ENCODE measurements at places on chromosomes 7 and 10. TPM values are rescaled to one million over a fixed set of nuclear protein-coding genes. Genes with fewer than 3 reads are reported as not detected.
A peak's percentile ranks its signal among the peaks of the same experiment; 100 is the strongest.

- DNase-seq: no peak
Observed at GRCh38 chr7:91564101-91564500, 299.9 kb downstream of the FZD1 start.

- peak; percentile 34 for DNase-seq
Observed at GRCh38 chr10:132363921-132364593, 32.1 kb downstream of the LRRC27 start.

GRCh38 chr7:157265051-157265450 is 71.8 kb upstream of the DNAJB6 start:
- DNase-seq: no peak

DNA sequence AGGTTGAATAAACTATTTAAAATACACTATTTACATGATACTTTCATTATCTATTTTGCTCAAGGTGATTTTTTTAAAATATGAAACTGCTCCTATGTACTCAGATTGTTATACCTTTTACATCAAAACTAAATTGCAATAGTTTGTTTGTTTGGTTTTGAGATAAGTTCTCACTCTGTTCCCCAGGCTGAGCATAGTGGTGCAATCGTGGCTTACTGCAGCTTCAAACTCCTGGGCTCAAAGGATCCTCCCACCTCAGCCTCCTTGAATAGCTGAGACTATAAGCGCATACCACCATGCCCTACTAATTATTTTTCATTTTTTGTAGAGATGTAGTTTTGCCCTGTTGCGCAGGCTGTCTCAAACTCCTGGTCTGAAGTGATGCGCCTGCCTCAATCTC is 12.7 kb downstream of the TAS2R60 start:
- DNase-seq: no peak

- DNase-seq: no peak
Observed at GRCh38 chr7:40402661-40403060, 267.9 kb downstream of the SUGCT start.

DNA sequence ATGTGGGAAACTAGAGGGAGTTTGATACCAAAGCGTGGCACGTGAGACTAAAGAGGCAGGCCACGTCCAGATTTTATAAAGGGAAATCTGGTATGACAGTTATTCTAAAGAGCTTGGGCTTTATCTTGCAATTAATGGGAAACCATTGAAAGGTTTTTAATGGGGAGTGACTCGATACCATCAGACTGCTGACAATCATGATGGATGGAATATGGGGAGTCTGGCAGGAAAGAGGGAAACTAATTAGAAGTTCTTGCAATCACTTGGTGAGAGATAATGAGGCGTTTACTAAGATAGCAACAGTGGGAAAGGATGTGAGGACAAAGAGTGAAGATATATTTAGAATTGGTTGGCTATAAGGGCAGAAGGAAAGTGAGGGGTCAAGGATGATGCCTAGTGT is 94.0 kb downstream of the MBL2 start:
- DNase-seq: no peak

DNA sequence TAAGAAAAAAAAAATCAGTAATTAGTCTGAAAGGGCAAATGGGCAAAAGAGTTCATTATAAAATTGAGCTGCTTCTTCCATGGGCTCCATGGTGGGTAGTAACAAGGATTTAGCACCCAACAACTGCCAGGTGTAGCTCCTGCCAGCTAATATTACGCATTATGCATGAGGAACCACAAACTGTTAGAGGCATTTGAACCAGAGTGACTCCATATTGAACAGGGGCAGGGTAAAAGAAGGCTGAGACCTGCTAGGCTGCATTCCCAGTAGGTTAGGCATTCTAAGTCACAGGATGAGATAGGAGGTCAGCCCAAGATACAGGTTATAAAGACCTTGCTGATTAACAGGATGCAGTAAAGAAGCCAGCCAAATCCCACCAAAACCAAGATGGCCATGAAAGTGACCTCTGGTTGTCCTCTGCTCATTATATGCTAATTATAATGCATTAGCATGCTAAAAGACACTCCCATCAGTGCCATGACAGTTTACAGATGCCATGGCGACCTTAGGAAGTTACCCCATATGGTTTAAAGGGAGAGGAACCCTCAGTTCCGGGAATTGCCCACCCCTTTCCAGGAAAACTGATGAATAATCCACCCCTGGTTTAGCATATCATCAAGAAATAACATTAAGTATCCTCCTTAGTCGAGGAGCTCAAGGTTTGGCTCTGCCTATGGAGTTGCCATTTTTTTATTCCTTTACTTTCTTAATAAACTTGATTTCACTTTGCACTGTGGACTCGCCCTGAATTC is 8.7 kb upstream of the PAPSS2 start:
- no peak for DNase-seq

DNA sequence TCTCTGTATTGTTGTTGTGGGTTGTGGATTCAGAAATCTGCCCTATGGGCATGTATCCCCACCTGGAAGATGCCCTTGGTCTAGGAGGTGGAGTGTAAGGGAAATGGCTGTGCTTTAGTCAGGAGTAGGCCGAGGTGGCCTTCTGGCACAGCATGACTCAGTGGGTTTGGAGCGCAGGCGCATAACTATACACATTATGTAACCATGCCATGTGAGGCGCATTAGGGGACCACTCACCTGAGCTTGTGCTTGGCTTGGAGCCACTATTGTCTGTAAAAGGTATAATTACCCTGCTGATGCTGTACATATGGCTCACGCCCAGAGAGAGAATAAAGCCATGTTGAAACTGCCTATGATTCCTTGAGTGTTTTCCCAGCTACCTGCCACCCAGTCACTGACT is 20.6 kb upstream of the ADAMTS14 start:
- peak; percentile 46 for DNase-seq

DNA sequence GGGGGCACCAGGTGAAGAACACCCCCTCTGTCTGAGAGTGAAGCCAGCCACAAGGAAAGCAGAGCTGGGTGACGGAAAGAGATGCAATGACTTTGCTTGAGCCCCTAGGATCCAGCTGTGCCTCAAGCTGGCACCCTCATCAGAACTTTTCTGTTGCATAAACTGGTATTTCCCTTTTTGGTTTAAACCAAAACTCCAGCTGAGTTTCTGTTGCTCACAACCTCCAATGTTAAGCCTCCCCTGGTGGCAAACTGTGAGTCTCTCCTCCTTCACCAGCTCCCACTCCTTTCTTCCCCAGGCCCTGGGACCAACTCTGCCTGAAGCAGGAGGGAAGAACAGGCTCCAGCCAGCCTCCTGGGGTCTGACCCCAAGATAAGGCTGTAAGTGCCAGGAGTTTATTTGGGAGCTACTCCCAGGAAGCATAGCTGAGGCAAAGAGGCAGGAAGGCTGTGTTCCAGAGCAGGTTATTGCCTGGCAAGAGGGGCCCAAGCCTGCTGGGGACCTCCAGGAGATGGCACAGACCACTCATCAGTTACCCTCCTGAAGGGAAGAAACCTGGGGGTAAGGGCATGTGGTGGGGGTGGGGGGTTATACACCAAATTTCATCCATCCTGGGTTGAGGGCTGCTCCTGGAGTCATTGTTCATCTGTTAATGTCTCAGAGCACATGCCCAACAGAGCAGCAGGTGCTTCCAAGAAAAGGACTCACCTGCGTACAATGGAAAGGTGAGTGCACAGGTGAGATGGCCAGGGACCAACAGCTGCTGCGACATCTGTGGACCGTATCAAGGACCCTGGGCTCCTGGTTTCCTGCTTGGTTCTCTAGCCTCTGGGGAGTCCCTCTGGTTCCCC is 73.3 kb upstream of the NANOS1 start:
- DNase-seq: no peak

DNA sequence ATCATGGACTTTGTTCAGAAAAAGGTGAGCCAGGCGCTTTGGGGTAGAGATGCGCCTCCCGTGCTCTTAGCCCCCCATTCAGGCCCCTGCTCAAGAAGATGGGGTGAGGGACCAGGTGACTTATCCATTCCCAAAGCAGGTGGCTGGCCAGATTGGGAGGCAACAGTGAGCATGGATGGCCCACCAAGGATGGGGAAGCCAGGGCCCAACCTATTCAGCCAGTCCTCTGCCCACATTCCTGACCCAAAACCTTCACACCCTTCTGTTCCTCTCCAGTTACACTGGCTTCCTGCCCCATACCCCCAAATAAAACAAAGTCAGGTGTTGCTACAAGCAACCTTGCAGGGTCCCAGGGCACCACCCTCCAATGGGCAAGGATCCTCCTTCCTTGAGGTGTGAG is 44.4 kb downstream of the TSPAN15 start:
- DNase-seq: no peak

DNA sequence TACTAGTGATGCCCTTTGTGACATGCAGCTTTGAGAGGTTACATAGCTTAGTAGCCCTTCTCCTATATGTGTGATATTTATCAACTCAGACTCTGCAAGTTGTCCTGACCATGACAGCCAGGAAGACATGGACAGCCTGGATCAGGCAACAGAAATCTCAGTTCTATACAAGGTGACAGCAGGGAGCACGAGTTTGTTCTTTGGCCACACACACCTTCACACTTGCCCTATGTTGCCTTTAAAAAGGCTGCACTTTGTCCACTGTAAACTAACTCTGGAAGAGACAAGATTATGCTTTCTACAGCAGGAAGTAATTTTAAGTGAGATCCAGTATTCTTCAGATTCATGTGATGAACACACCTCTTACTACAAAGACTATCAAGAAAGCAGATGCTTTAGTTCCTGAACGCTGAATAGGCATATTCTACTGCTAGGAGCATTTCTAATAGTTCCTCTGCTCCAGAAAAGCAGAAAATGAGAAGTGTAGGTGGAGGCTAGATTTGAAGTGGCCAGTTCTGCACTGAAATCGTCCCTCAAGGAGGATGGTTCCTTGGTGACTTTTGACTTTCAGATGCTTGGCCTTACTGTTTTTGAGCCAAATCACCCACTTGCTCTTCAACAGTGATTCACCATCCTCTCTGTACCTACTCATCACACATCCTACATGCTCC is 239.2 kb downstream of the COBL start:
- DNase-seq: no peak

DNA sequence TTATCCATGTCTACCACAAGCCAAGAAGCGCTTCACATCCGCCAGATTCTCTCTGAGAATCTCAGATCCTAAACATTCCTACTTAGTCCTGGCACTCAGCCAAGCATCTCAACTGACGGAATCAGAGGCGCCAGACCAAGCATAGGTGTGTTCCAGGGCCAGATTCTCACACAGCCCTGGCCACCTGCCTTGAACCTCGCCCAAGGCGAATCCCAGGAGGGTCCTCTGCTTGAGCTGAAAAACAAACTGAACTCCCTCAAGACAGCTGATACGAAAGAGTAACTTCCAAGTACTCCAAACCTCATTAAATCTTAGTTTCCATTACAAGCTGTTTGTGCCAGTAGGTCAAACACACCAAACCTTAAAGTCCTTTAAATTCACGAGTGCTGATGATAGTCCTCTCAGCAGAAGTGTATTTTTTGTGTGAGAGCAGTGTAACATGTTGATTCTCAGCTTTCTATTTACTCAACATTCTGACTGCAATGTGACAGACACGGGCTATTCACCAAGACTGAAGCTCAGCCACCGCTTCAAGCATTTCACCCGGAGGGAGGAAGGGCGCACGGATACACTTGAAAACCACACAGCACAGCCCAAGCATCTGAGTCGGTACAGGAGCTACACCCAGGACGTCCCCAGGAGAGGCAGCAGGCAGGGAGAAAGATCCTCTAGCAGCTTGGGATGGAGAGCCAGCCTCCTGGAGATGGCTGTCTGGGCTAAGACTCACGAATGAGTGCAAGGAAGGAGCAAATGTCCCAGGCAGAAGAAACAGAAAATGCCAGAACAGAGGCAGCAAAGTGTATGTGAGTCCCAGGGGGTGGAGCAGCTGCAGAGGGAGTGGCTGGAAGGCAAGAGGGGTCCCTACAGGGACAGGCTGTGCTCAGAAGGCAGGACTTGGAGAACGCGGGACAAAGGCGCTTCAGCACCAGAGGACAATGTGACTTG is 6.0 kb downstream of the PARD3 start:
- DNase-seq: peak; percentile 49

GRCh38 chr10:1403508-1404322 is 333.6 kb downstream of the ADARB2 start:
- no peak for DNase-seq

DNA sequence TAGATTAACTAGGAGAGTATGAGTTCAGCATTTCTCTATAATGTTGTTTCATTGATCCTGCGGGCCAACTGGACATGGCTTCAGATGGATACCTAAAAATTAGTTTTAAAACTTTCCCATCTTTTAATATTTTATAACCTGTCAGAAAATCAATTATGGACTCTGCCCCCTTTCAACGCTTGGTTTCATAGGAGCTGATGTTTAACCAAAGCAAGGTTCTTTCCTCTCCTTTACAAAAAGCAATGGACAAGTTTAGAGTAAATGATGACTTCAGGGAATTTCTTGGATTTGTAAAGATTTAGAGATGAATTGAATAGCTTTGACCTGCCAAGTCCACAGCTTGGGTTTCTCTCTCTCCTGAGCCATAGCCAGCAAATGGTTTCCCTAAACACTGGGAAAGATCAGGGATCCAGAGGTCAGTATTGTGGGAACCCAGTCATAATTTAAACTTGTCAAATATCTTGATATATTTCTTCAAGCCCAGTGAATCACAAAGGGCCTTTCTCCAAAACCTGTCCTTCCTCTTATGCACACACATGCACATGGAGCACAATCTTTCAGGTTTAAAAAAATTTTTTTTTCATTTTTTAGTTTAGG is 177.1 kb downstream of the EVX1 start:
- DNase-seq: no peak

DNA sequence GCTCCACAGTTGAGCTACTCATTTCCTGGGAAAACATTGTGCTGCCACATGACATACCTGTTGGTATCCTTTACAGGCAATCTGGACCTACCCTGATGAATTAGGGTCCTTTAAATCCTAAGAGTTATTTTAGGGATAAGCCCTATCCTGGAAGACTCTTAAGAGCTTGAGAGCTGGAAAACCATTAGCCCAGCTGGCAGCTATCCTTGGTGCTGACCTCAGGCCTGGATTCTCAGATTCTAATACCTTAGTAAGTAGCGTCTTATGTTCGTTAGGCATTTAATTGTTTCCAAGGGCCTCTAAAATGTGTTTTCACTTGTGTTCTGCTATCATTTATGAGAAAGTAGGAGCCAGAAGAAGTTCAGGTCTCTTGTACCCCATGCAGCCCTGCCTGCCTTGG is 93.0 kb upstream of the SORCS3 start:
- peak; percentile 40 for DNase-seq

TFEC gene
- not detected for total RNA-seq

SPDYE1 gene
- not detected for total RNA-seq

ATOH7 gene
- total RNA-seq: under 0.01 TPM

DNA sequence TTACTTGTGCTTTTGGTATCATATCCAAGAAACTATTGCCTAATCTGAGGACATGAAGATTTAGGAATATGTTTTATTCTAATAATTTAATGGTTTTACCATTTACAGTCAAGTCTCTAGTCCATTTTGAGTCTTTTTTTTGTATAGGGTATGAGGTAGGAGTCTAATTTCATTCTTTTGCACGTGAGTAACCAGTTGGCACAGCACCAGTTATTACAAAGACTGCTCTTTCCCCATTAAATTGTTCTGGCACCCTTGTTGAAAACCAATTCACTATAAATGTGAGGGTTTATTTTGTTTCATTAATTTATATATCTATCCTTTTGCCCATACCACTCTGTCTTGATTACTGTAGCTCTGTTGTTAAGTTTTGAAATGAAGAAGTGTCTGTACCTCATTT is 381.6 kb downstream of the SUGCT start:
- no peak for DNase-seq

Data from bronchial epithelial cell (primary cell).